ENCODE measurements at places on chromosomes 7 and 10.

- no peak for DNase-seq
These were observed 126.7 kb downstream of the NRCAM start for GRCh38 chr7:108329514-108329913.

DNA sequence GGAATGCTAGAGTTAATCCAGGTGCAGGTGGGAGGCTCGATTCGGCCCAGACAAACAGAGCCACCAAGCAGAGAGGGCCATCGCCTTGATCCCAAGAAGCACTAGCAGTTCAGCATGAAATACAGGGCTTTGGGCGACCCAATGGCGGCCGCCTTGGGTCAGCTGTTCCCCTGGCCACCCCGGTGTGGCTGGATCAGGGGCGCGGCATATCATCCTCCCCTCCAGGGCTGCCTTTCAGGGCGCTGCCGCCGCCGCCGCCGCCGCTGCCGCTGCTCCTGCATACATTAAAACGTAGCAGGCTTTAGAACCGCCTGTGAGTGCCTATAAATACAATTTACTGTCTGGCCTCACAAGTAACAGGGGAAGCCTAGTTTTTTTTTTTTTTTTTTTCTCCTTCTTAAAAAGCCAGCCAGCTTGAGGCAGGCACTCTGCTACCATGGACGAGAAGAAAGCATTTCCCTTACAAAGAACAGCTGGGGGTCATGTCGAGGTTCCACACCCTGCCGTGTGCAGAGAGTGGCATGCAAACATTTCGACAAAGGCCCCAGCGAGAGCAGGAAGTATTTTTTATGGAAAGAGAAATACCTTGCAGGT lies 57.7 kb upstream of the EFCAB10 start:
- peak; percentile 31 for DNase-seq

DNA sequence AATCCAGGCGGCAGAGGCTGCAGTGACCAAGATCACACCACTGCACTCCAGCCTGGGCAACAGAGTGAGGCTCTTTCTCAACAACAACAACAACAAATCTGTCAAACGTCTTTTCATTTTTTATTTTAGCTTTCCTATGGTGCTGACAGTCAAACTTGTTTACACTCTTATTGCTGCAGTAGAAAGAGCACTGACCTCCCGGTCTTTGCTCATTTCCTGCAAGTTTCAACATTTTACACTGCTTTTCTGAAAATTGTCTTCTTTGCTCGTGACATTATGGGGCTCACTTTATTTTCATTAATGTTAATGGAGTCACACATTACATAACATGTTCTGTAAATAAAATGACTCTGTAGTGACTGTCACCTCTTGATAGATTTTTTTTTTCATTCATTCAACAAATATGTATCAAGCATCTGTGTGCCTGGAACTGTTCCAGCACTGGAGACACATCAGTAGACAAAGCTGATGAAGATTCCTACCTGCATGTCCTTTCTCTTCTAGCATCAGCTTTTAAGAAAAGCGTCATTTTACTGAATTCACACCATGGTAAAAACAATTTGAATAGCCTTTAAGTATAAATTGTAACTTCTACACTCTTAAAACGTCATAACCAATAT lies 277.3 kb downstream of the CELF2 start:
- DNase-seq = peak; percentile 14

GRCh38 chr10:27525819-27526218 lies 21.7 kb downstream of the RAB18 start:
- DNase-seq = peak; percentile 13

- DNase-seq = no peak
These were observed 48.5 kb downstream of the HERPUD2 start for GRCh38 chr7:35646289-35647023.

DNA sequence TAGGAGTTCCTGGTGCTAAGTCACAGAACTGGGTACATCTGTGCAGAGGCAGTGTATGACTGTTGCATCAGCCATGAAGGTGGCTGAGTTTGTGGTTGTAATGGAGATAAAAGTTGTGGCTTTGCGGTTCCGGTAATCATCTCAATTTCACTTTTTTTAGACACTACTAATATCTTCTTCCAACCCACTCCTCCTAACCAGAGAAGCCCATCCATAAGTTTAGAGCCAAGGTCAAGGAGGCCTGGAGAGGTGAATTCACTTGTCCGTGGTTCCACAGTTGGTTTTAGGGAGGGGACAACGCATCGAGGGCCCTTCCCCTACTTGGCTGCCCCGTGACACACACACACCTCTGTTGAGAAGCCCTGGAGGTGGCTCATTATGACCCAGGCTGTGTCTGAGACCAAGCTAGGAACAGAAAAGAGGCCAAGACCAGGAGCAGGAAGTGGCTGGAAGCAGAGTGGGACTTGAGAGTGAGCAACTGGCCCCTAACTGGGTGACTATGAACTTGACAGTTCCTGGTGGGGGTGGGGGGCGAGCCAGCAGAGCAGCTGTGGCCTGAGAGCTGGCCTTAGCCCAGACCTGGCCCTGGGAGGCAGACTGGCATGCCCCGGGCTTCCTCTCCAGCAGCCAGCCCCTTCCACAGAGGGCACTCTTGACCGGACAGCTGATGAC lies 66.8 kb upstream of the COL13A1 start:
- no peak for DNase-seq

DNA sequence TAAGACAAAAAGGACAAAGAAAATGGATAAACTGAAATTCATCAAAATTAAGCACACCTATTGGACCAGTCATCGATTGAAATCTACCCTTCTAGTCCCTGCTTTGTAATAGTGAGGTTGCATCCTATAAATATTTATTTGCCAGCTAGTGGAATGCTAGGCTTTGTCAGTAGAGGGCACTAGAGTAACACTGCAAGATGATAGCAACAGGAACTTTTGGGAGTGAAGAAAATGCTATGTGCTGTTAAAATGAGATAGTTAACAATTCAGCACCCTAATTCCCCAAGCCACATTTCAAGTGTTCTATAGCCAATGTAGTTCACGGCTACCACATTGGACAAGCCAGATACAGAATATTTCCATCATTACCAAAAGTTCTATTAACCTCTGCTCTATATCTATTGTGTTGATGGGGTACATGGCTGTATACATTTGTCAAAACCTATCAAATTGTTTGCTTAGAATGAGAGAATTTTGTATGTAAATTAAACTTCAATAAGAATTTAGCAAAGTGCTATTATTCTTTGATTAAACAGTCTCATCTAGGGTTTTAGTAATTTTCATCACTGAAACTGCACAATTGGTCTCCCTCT lies 69.8 kb downstream of the LSMEM1 start:
- no peak for DNase-seq

DNA sequence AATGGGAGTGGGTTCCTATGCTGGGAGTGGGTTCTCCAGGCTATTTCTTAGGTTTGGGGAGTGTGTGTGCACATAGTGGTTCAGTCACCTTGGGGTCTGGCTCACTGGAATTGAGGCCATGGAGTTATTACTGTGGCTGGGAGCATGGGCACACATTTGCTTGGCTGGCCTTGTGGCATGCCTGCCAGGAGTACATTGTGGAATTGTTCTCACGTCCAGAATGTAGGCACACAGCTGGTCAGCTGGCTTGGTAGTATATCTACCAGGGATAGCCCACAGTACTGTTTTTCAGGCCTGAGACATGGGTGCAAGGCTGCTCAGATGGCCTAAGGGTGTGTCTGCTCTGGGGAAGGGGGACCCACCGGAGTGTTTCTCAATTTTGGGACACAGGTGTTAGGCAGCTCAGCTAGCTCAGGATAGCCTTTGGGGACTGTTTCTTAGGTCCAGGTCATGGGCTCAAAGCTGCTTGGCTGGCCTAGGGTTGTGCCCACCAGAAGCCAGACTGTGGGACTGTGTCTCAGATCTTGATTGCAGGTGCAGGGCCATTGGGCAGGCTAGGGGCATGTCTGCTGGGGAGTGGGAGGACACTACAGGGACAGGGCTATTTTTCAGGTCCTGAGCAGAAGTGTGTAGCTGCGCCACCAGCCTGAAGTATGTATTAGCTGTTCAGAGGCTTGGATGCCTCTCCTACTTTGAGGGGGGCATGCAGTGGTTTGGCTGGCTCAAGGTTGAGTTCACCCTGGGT lies 50.6 kb downstream of the TMEM168 start:
- no peak for DNase-seq

- no peak for DNase-seq
These were observed 668.3 kb upstream of the FOXK1 start for GRCh38 chr7:4013793-4014192.

DNA sequence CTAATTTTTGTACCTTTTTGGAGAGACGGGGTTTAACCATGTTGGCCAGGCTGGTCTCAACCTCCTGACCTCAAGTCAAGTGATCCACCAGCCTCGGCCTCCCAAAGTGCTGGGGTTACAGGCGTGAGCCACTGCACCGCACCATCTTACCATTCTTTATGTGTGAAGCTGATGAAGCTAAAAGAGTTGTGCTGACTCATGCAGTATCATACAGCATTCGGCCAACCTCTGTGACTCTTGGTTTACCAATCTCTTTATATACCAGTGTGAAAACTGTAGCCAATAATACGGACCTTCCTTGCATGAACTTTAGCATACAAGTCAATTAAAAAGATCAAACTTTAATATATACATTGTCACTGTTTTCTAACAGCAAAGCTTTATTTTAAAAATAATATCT lies 878.2 kb upstream of the MBL2 start:
- DNase-seq = no peak

- no peak for DNase-seq
These were observed 226.1 kb upstream of the SORCS1 start for GRCh38 chr10:107390563-107390962.

- no peak for DNase-seq
These were observed 11.1 kb downstream of the MDFIC start for GRCh38 chr7:114932991-114933390.

DNA sequence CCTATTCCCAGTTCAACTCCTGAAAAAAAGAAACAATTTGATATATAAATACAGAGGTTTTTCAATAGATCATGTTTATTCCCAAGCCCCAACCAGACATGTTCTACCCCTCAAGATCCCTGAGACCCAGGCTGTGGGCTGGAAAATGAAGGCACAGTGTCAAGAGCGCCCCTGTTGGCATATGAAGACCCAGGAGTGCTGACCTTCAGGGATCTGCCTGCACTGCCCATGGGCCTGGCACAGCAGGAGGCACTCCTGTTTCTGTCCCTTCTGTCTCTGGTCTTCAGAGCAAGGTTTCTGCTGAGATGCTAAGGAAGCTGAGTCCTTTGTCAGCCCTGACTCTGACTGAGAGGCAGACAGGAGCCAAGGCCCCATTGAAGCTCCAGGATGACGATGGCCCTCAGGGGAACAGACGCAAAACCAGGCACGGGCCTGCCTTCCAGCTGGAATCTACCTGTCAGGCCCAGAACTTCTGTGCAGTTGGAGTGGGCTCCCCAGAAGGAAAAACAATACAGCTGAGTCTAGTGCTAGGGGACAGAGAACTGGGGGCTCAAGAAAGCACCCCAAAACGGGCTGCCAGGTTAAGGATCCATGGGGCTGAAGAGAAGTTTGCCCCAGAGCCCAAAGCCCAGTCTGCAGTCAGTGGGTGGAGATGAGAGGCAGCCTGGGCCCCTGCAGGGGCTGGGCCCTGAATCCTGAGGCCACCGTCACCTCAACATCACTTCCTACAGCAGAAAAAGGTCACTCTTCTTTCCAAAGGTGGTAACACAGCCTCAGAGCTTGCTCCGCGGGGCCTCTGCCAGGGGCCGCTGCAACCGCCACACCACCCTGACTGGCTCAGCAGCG lies 6.7 kb upstream of the AIFM2 start:
- DNase-seq = no peak

- no peak for DNase-seq
These were observed 168.2 kb downstream of the SND1 start for GRCh38 chr7:127819975-127820731.

DNA sequence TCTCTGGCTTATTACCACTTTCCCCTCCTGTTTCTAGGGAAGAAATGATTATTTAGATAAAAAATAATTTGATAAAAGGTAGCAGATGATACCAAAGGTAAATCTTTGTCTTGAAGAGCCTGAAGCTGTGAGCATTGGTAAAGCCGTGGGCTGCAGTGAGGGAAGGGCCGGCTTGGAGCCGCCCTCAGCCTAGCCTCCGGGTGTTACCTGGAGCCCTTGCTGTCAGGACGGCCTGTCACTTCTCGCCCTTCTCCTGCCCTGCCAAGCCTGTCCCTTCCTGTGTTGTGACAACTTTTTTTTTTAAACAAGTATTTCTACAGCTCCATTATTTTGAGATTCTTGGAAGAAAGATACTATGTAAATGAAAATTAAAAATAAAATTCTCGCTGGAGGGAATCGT lies 7.0 kb downstream of the CUX1 start:
- DNase-seq = no peak

DNA sequence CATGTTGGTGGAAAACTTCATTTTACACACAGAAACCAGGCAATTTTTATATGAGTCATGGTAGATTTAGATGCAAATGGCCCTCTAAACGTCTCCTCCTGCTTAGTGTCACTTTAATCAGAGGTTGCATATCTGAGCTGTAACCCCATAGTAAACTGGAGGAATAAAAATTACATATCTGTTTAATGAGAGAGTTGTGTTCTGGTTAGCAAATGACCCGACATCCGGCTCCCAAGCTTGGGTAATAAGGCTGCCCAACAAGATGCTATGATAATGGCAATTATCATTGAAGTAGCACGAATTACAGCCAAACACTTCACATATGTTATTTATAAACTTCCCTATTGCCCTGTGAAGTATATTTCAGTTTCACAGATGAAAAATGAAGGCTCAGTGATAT lies 10.6 kb upstream of the ADAM12 start:
- no peak for DNase-seq

DNA sequence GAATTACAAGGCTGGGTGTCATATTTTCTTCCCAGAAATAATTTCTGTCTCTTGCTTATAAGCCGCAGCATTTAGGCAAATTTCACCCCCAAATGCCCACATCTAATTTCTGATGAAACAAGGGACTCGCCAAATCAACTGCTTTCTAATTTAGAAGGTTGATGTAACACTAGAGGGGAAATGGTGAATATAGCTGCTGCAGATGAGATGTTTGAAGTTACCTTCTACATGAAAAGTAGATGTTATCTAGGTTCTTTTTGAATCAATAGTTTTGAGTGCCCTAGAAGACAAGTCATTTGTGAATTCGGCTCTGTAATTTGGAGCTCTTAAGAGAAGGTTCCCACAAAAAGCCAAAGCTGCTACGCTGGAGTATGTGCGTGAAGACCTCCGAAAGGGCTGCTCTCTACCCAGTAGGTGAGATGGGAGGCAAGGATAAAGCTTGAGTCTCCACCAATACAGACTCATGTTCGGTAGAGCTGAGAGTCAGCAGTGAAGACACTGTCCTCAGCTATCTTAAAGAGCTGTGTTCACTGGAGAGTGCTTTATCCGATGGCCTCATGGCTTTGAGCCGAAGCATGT lies 99.5 kb downstream of the FANK1 start:
- DNase-seq = no peak

- no peak for DNase-seq
These were observed 814.9 kb upstream of the C7orf33 start for GRCh38 chr7:147775516-147776284.

- DNase-seq = no peak
These were observed 320.8 kb downstream of the ADARB2 start for GRCh38 chr10:1416456-1417037.

- no peak for DNase-seq
These were observed 192.4 kb downstream of the MAD1L1 start for GRCh38 chr7:2040201-2040892.

DNA sequence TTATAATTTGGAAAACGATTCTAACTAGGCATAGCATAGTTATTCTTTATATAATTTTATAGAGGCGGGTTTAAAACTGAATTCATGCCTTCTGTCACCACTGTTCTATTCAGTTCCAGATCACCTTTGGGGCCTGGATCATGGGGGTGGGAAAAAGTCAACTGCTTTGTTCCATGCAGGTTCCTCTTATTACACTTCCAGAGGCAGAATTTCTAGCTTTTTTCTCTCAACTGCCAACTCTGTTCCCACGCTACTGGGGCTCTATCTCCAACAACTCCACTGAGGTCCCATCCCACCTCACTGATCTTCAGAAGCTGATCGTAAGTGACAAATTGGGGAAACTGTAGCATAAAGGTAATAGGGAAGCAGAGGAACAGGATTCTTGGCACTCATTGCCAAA lies 283.6 kb upstream of the IMMP2L start:
- no peak for DNase-seq
